CD4-positive, alpha-beta T cell (primary cell): ENCODE measurements at places on chromosomes 16 and 17.

DNA sequence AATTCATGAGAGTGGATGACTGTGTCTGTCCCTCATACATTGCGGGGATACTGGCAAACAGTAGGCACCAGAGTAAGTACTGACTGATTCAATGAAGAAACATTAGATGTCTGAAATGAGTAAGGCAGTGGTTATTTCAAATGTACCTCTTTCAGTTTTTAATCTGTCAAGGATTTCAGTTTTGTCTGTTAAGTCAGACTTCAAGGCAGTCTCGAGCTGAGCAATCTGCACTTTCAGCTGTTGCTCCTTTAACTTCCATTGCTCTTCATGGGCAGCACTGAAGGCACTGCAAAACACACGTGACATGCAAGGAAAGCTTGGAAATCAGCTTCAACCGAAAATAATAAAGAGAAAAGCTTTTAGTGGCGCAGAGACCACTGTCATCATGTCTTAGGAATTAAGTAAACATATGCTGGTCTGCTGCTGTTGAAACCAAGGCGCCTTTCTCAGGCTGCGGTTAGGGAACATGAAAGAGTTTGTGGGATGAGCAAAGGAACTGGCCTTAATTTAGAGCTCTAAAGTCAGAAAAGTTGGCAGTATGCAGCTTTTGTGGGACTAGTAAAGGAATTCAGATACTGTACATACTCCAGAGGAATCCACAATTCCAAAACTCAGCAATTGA lies 38.8 kb downstream of the RPGRIP1L start:
- no peak for DNase-seq

- no peak for DNase-seq
Observed at GRCh38 chr16:47970291-47970931, 185.4 kb downstream of the ABCC12 start.

DNA sequence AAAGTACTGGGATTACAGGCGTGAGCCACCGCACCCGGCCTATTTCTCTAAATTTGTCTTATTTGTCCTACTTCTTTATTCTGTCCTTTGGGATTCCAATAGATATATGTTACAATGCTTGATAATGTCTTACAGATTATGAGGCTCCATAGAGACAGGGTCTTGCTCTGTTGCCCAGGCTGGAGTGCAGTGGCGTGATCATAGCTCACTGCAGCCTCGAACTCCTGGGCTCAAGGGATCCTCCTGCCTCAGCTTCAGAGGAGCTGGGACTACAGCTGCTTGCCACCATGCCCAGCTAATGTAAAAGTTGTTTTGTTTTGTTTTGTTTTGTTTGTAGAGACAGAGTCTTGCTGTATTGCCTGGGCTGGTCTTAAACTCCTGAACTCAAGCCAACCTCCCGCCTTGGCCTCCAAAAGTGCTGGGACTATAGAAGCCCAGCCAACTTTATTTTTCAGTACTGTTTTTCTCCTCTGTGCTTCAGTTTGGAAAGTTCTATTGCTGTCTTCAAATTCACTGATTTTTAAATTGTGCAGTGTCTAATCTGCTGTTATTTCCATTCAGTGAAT lies 10.3 kb downstream of the ANKRD13B start:
- DNase-seq = no peak

- DNase-seq = no peak
Observed at GRCh38 chr17:16298140-16298662, 55.1 kb downstream of the CENPV start.

GRCh38 chr17:43661699-43662412 lies at the start of gene MEOX1:
Gene MEOX1, minus strand, starts transcription at chr17:43661922. Its CDS starts 388 bp downstream, at chr17:43661534.
- no peak for DNase-seq
